ENCODE measurements at places on chromosomes 13 and 19. TPM values are rescaled to one million over a fixed set of nuclear protein-coding genes. Genes with fewer than 3 reads are reported as not detected.

Gene ZNF626
- total RNA-seq, result 19.4 TPM

GRCh38 chr13:96229356-96229755 is 139.4 kb downstream of the HS6ST3 start:
- H3K27ac ChIP-seq, result no peak overlapping the region
- no peaks in the 10 kb centered on the region for H3K27me3 ChIP-seq
- H3K36me3 ChIP-seq, result no peaks in the 10 kb centered on the region
- H3K4me3 ChIP-seq, result no peak overlapping the region

DNA sequence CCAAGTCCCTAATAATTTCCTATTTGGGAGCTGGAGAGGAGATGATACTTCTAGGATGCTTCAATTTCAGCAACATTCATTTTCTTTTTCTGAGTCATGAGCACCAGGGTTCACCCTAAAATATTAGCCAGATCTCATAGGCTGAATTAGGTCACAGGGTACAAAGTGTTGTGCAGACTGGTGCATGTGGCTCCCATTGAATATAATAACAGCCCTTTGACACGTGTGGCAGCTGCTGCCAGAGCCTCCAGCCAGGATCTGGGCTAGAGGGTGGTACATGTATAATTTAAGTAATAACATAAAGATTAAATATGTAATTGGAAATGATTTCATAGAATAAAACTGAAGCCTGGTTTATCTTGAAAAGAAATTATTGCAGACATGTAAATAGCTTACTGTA is 244.9 kb downstream of the ATP8A2 start:
- H3K36me3 ChIP-seq, result no peaks in the 10 kb centered on the region
- no peak overlapping the region for H3K27ac ChIP-seq
- no peaks in the 10 kb centered on the region for H3K4me1 ChIP-seq

DNA sequence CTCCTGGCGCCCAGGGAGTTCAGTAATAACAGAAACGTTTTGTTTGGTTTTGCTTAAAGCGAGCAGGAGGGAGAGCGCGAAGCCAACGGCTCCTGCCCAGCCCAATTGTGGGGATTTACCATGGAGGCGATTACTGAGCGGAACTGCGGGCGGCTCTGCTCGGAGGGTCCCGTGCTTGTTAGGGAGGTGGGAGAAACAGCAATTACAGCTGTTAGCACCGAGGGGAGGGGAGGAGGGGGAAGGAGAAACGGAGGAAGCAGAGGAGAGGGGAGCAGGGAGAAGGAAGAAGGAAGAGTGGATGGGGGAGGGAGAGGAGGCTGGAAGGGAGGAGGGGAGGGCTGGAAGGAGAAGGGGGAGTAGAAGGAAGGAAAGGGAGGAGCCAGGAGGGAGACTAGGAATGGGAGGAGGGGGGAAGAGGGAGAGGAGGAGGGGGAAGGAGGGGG is 7.7 kb upstream of the ONECUT3 start:
- H3K27me3 ChIP-seq, result peaks cover 11% of the 10 kb centered on the region
- DNase-seq, result no peak
- no peak overlapping the region for H3K4me3 ChIP-seq
- no peaks in the 10 kb centered on the region for H3K36me3 ChIP-seq

DNA sequence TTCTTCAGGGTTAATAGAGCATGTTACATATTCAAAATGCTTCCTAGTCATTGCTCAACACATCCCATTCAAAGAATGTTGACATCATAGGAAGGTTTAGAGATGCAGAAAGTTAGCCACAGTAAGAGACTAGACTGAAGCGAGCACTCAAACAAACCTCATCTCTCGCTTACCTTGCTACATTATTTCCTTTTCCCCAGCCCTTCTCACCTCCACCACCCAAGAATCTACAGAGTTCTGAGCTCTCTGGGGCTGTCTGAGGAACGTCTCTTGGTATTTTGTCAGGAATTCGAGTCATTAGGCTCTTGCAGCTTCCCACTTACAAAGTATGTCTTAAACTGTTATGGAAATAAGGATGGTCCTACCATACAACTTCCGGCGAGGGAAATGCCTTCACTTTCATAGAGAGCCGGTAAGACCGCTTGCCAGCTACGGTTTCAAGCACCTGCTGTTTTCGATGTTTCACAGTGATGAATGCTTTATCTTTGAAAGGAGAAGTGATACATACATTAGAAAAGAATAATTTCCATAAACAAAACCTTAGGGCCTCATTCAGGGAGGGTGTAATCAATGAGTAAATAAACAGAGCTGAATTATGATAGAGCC is 65.1 kb downstream of the FLT1 start:
- H3K4me1 ChIP-seq, result no peaks in the 10 kb centered on the region
- peaks cover 12% of the 10 kb centered on the region for H3K36me3 ChIP-seq
- peaks cover 16% of the 10 kb centered on the region for H3K27me3 ChIP-seq
- no peak for DNase-seq
- no peak overlapping the region for H3K4me3 ChIP-seq
- no peak overlapping the region for H3K27ac ChIP-seq

DNA sequence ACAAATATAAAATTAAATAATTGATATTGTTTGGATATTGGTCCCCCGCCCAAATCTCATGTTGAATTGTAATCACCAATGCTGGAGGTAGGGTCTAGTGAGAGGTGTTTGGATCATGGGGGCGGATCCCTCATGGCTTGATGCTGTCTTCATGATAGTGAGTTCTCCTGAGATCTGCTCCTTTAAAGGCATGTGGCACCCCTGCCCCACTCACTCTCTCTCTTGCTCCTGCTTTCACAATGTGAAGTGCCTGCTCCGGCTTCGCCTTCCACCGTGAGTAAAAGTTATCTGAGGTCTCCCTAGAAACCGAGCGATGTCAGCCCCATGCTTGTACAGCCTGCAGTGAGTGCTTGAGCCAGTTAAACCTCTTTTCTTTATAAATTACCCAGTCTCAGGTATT is 248.2 kb downstream of the PCDH9 start:
- no peak overlapping the region for H3K27ac ChIP-seq
- no peaks in the 10 kb centered on the region for H3K27me3 ChIP-seq
- H3K4me3 ChIP-seq, result no peak overlapping the region
- no peaks in the 10 kb centered on the region for H3K36me3 ChIP-seq

DNA sequence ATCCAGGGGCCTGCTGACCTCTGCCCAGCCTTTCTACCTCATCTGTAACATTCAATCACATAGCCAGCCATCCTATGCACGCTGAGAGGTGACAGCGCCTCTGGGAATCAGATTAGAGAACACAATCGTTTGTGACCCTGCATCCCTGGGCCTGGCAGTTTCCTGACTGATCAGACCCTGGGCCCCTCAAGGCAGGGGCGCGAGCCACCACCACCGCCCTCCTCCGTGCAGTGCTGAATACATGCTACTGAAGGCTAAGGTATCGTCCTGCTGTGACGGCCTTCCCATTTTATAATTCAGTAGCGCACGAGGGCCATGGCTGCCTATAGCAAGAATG is 1.3 kb downstream of the TMTC4 start:
- peaks cover 6% of the 10 kb centered on the region for H3K36me3 ChIP-seq
- H3K27me3 ChIP-seq, result peaks cover 6% of the 10 kb centered on the region
- peak overlapping the region; percentile 95 for H3K4me3 ChIP-seq
- H3K4me1 ChIP-seq, result peaks cover 29% of the 10 kb centered on the region
- no peak for DNase-seq

GRCh38 chr13:62473944-62474237 is 1058.2 kb upstream of the PCDH20 start:
- H3K27me3 ChIP-seq, result no peaks in the 10 kb centered on the region
- no peak overlapping the region for H3K27ac ChIP-seq
- H3K4me1 ChIP-seq, result no peaks in the 10 kb centered on the region
- H3K4me3 ChIP-seq, result no peak overlapping the region
- H3K36me3 ChIP-seq, result peaks cover 7% of the 10 kb centered on the region

DNA sequence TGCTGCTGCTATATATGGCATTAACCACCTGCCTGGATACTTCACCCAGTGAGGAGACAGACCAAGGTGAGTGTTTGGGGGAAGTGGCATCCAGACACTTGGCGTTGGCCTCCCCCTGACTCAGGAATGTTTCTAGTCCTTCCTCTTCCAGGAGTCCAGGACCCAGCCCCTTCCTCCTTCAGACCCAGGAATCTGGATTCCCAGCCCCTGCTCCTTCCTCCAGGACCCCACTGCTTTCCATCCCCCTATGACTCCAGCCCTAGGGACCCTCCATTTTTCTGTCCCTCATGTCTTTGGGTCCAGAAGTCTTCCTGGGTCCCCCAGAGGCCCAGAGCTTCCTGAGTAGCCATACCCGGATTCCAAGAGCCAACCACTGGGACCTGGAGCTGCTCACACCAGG is 2.1 kb downstream of the PRRG2 start:
- H3K4me1 ChIP-seq, result peaks cover 20% of the 10 kb centered on the region
- no peak overlapping the region for H3K27ac ChIP-seq
- H3K36me3 ChIP-seq, result no peaks in the 10 kb centered on the region
- DNase-seq, result no peak
- no peaks in the 10 kb centered on the region for H3K27me3 ChIP-seq
